GM23338 (cell line): ENCODE measurements at places on chromosomes 3 and 15. TPM values are rescaled to one million over a fixed set of nuclear protein-coding genes. Genes with fewer than 3 reads are reported as not detected.

Gene WDR93
- 0.14 TPM in 1 of 2 replicates, not detected in the other for total RNA-seq

Gene FBXL22
- total RNA-seq: 0.19 TPM in 1 of 2 replicates, not detected in the other

Gene RETNLB
- not detected in 2 replicates for total RNA-seq

DNA sequence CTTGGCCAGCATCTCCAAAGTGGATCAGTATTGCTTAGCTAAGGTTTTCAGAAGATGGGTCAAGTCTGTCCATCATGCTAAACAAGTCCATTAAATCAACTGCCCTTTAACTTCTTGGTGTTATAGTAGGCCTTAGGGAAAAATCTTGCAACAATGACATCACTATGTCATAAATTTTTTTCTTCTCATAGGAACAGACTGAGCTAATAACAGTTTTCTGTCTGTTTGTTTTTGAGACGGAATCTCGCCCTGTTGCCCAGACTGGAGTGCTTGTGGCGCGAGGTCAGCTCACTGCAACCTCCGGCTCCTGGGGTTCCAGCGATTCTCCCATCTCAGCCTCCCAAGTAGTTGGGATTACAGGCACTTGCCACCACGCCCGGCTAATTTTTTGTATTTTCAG is 94.2 kb downstream of the EFL1 start:
- no peak for DNase-seq
- H3K27ac ChIP-seq: no peak overlapping the region
- no peaks in the 10 kb centered on the region for H3K4me1 ChIP-seq
- H3K27me3 ChIP-seq: no peaks in the 10 kb centered on the region

- H3K27me3 ChIP-seq: no peaks in the 10 kb centered on the region
- no peaks in the 10 kb centered on the region for H3K36me3 ChIP-seq
- H3K27ac ChIP-seq: no peak overlapping the region
- H3K4me3 ChIP-seq: no peak overlapping the region
Measured at GRCh38 chr3:51190199-51190598, 194.9 kb upstream of the MANF start.

GRCh38 chr15:80939216-80939615 is 50.4 kb downstream of the MESD start:
- no peak for DNase-seq
- H3K4me1 ChIP-seq: peaks cover 6% of the 10 kb centered on the region; the same call in 1 of the 2 replicates
- no peaks in the 10 kb centered on the region; the same call in 1 of the 2 replicates for H3K36me3 ChIP-seq
- no peak overlapping the region for H3K27ac ChIP-seq
- H3K27me3 ChIP-seq: no peaks in the 10 kb centered on the region

DNA sequence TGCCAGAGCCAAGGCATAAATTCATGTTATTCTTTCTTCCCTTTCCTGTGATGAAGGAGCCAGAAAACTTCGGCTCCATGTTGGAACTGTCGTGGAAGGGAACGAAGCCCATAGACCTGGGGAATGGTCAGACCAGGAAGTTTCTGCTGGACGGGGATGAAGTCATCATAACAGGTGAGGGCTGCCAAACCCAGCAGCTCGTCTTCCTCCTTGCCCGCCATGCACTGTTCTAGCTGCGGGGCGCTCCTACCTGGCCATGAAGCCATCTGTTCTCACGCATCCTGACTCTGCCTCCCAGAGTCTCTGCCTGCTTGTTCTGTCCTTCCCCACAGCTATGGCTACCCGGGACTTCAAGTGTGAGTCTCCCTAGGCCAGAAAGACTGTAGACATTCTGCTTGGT is 28.2 kb downstream of the FAH start:
- H3K36me3 ChIP-seq: no peaks in the 10 kb centered on the region; the same call in 1 of the 2 replicates
- DNase-seq: no peak
- no peaks in the 10 kb centered on the region for H3K27me3 ChIP-seq
- no peak overlapping the region for H3K4me3 ChIP-seq
- no peaks in the 10 kb centered on the region for H3K4me1 ChIP-seq
